ENCODE measurements at places on chromosomes 5 and 9.

GRCh38 chr9:37593883-37594448, 1.6 kb upstream of the TOMM5 start:
- DNase-seq, result no peak

GRCh38 chr5:114418176-114419066, 56.6 kb downstream of the KCNN2 start:
- DNase-seq, result no peak

- peak; percentile 9 for DNase-seq
These were observed 58.4 kb downstream of the APC start for GRCh38 chr5:112795944-112796678.

GRCh38 chr9:3516667-3517330, 9.0 kb downstream of the RFX3 start:
- DNase-seq, result no peak

- DNase-seq, result no peak
These were observed 302.1 kb downstream of the NR2F1-AS1 start for GRCh38 chr5:93278896-93279295.

DNA sequence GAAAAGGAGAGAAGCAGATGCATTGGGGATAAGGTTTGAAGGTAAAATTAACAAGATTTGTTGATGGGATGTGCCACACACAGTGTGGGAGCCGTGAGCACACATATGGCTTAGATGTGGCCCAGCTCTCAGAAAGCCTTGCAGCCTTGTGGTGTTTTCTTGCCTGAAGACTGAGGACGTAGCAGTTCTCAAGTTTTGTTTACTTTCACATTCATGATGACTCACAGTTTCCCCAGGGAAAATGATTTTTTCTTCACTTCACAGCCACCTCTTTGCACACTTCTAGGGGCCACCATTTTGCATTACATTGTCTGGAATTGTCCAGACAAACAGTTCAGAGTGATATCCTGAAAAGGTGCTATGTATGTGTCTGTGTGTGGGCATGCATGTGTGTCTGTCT, 126.2 kb downstream of the BASP1 start:
- DNase-seq, result peak; percentile 55

Measured in HFFc6 (cell line).